ENCODE measurements at places on chromosomes 12 and 14.

DNA sequence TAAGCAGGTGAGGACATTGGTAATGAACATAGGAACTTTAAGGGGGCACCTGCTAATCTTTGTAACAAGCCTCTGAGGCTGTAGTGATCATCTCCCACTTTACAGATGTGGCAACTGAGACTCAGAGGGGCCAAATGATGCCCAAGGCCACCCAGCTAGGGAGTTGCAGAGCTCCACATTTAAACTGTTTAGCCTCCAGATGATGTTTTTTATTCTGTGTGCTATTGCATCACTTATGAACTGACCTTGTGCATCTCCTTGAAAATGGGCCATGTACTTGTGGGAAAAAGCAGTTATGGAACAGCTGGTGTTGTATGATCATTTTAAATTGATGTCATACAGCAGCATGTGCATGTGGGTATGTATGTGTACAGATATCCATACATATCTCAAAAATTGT is 41.4 kb downstream of the TPCN1 start:
- no peak for DNase-seq

- no peak for DNase-seq
Measured at GRCh38 chr12:74337951-74338350, 199.7 kb upstream of the ATXN7L3B start.

- no peak for DNase-seq
Measured at GRCh38 chr14:104597576-104597975, 7.0 kb downstream of the TMEM179 start.

DNA sequence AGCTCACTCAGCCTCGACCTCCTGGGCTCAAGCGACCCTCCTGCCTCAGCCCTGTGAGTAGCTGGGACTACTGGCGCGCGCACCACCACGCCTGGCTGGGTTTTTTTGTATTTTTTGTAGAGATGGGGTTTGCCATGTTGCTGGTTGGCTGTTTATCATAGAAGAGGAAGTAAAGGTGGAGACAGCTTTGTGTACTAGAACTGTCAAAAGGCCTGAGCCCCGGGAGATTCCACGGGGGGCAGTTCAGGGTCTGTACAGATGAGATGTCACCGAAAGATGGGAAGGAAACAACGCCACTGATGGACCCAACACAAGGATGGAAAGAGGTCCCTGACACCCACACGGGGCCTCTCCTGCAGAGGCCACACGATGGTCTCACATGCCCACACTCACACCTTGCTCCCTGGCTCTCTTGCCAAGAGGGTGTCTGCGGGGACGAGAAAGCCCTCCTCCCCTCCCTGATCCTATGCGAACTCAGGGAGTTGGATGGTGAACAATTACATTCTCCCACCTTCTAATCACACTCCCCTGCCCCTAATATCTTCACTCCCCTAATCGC is 66.6 kb downstream of the KDM2B start:
- DNase-seq = no peak

GRCh38 chr12:90253674-90254181 is 545.1 kb upstream of the ATP2B1 start:
- DNase-seq = peak; percentile 0

Data from stimulated activated CD4-positive, alpha-beta T cell treated with anti-CD3 and anti-CD28 coated beads, Interleukin-1b, Interleukin-23, amount 100 ng/mL, for 1 hour (primary cell).